Fibroblast of skin of scalp (primary cell): ENCODE measurements at places on chromosomes 3 and 15.

GRCh38 chr15:63836579-63836978 is 2.8 kb upstream of the HERC1 start:
- DNase-seq = peak; percentile 8

DNA sequence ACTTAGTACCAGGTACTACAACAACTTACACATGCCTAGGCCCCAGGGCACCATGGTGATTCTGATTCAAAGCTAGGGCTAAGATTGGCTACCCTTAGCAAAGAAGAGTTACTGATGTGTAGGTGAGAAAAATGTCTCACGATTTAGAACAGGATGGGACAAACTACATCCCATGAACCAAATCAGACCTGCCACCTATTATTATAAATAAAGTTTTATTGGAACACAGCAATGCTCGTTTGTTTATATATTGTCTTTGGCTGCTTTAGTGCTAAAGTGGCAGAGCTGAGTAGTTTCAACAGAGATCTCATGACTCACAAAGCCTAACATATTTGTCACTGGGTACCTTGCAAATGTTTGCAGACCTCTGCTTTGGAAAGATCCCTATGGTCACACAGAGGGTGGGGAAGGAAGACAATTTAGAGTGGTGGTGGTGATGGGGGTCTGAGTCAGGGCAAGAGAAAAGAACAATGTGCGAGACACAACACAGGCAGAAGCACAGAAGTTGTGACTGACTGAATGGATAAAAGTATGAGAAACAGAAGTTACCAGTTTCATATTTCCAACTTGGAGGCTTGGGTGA is 770.6 kb upstream of the CFAP20DC start:
- DNase-seq = peak; percentile 50

GRCh38 chr3:123409443-123410148 is 39.3 kb downstream of the ADCY5 start:
- DNase-seq = no peak

GRCh38 chr15:80323285-80323684 is 71.3 kb upstream of the CTXND1 start:
- DNase-seq = no peak

DNA sequence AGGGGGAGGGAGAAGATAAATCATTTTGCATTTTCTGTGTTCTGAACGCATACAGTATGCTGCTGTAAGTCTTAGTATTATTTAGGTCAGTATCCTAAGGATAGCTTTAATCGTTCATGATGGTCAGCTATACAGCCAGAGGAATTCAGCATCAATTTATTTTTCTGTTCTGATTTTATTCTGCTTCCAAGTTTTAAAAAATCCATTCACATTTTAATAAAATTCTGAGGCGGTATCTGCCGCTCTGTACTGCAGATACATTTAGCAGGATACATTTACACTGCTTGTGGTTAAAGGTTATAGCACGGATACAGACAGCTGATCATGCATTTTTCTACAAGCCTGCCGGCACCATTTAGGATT is 17.8 kb downstream of the ZBTB38 start:
- DNase-seq = no peak

GRCh38 chr3:10599017-10599416 is 93.6 kb upstream of the ATP2B2 start:
- no peak for DNase-seq

DNA sequence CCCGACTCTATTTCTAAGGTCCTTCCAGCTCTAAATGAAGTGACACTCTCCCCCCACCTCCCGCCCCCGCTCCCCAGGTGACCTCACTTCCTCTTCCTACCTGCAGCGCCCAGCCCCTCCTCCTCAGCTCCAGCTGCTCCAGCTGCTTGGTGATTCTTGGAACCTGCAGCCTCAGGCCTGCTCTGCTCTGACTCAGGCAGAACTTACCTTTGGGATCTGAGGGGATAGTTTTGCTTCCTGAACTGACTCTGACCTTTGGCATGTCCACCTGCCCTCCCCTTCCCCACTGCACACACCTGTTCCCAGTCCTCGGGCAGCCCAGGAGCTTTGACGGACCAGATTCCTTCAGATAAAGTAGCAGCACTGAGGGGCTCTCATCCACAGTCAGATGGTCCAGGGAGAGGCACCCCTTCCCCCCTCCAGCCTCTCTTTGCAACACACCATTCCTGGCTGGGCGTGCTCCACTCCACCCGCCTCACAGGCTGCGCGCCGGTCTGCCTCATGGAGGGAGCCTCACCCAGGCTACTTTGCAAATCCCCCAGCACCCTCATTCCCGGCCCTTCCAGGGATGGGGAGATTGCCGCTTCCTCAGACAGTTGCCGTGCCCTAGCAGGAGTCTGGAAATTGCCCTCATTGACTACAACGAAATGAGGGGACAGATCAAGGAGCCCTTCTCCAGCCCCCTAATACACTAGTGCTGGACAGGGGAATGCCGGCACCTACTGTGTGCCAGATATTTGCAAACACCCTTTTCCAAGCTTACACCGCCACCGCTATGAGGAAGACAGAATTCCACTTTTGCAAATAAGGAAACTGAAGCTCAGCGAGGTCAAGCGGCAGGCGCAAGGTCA is 692 bp upstream of the C15orf39 start:
- peak; percentile 18 for DNase-seq

- DNase-seq = no peak
Measured at GRCh38 chr3:97409612-97410011, 354.9 kb upstream of the ARL6 start.

DNA sequence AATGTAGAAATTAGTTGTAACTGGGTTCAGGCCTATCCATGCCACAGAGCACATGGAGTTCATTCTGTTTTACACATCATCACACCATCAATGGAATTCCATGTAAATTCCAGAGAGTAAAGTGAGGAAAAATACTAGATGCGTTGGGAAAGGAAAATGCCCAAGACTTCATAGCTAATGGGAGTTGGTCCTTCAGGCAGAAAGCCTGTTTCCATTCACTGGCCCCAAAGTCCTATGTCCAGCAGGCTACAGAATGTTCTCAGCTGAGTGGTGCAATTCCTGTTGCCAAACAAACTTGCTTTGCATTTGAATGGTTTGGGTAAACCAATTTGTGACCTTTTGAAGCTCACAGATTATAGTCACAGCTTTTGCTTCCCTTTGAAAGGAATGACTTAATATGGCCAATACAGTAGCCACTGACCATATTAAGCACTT is 164.6 kb upstream of the PFN2 start:
- DNase-seq = peak; percentile 65

DNA sequence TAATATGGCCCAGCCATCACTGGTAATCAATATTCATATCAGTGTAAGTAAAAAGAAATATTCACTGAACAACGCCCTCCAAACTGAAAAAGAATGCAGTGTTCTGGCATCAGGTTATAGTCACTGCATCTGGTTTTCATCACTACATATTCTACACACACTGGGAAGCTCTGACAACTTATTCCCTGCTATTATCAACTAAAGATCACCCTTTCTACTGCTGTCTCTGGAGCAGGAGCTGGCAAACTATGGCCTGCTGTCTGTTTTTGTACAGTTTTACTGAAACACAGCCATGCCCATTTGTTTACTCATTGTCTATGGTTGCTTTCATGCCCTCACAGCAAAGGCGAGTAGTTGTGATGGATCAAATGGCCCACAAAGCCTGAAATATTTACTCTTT is 35.3 kb downstream of the TUBGCP4 start:
- DNase-seq = no peak

GRCh38 chr15:87347806-87348515 is 908.6 kb downstream of the NTRK3 start:
- no peak for DNase-seq

- no peak for DNase-seq
Measured at GRCh38 chr3:143206955-143207337, 87.4 kb downstream of the CHST2 start.

GRCh38 chr15:28979208-28979841 is 93.6 kb downstream of the APBA2 start:
- no peak for DNase-seq

DNA sequence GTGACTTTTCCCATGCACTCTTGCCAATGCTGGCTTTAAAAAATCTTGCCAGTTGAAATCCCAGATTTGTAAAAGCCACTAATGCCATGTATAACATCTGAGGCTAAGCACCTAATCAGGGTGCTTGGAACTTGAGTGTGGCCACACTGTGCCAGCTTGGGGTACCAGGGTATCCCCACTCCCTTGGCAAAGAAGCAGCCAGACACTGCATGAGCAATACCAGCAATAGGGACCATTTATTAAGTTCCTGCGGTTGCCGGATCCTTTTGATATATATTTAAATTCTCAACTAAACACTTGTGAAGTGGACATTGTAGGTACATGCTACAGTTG is 2.2 kb upstream of the RHCG start:
- no peak for DNase-seq

DNA sequence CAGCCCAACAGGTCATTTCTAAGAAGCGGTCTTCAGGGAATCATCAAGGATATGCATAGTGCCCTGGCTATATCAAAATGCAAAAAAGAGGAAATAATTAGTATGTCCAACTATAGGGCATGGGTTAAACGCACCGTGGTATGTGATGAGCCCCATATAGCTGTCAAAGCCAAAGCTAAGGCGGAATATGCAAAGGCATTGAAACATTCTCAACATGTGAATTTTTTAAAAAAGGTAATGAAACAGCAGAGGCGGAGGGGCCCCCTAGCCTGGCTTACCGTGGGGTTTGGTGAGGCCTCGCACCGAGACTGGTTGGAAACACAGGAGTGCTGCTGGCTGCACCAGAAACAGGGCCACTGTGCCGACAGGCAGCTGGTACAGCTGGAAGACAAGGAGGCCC is 23.2 kb downstream of the PLXND1 start:
- DNase-seq = no peak

DNA sequence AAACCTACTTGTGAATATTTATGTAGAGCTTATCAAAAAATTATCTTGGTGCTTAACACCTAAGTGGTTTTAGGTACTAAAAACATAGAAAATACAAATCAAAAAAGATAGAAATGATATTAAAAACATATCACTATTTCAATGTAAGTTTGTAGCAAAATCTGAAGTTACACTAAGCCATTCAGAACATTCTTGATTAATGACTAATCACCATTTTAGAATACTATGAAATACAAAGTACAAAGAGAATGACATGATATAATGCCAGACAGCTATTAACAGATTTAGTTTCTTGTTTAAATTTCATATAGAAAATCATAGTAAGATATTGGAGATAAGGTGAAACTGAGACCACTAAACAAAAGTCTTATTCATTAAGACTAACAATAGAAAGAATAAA is 169.7 kb upstream of the AGTR1 start:
- DNase-seq = peak; percentile 45

DNA sequence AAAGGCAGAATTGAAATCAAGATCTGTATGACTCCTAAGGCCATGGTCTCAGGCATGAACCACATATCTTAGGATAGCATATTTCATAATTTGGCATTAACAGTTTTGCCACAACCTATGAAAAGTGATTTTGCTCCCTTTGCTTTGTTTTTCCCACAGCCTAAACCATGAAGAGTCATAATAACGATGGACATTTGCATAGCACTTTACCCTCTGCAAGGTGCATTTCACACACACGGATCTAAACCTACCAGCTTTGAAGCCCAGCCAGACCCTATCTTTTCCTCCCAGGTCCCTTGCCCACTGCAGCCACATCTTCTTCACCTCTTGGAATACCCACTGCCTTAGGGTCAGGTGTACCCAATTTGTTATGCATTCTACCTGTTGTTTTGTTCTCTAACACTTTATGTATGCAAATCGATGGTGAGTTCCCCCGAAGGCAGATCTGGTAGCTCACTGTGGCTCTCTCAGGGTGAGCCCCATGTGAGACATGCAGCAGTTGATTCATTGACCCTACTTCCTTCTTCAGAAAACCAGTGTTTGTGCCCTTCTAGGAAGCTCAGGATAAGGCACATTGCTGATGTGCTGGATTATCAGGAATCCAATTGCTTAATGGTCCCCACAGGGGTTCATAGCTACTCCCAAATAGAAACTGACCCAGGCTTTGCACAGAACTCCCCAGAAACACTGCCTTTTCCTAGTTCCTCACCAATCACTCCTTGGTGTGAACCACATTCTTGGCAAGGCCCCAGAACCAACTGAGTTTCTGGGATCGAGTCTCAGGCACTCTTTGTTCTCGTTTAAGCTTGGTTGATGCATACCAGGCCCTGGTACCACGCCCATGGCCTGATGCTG is 8.7 kb downstream of the ARHGAP31 start:
- peak; percentile 88 for DNase-seq

GRCh38 chr15:74122403-74123130 is 7.8 kb upstream of the ISLR2 start:
- DNase-seq = no peak

- peak; percentile 99 for DNase-seq
Measured at GRCh38 chr3:29186131-29186599, 94.7 kb upstream of the RBMS3 start.

- DNase-seq = no peak
Measured at GRCh38 chr15:100054539-100054938, 287.2 kb downstream of the ADAMTS17 start.

- no peak for DNase-seq
Measured at GRCh38 chr15:88615303-88616107, 5.6 kb upstream of the AEN start.

DNA sequence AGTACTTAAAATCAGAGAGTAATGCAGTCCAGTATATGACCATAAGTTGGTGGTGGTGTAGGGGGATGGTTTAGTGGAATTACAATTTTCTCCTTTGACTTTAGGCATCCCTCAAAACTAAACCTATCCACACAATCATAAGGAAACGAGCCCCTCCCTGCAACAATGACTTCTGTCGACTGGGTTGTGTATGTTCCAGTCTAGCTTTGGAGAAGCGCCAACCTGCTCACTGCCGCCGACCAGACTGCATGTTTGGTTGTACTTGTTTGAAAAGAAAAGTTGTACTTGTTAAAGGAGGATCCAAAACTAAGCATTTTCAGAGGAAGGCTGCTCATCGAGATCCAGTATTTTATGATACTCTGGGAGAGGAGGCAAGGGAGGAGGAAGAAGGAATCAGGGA is 52.8 kb downstream of the MGA start:
- DNase-seq = no peak
